ENCODE measurements at places on chromosomes 12 and 14.

GRCh38 chr14:32427726-32428528, 98.8 kb downstream of the AKAP6 start:
- no peak for DNase-seq

- no peak for DNase-seq
These were observed 4.3 kb upstream of the MYF6 start for GRCh38 chr12:80702889-80703805.

DNA sequence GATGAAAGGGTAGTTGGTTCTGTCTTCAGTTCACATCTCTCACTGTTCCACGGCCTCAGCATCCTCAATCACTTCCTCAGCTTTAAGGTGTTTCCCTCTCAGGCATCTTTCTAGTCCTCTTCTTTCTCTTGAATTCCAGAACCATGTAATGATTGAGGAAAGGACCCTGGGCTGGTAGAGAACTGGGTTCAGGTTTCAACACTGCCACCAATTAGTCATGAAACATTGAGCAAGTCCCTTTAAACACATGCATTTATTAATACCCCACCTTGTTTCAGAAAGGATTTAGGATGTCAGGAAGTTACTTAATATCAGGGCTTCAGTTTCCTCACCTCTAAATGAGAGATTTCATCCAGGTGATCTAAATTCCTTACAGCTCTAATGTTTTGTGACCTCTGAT, 7.2 kb downstream of the DMAC2L start:
- DNase-seq, result no peak

GRCh38 chr12:15634010-15634683, 155.0 kb downstream of the EPS8 start:
- no peak for DNase-seq

- DNase-seq, result no peak
These were observed 51.3 kb downstream of the KCNA5 start for GRCh38 chr12:5094986-5095385.
